BE2C (cell line): ENCODE measurements at places on chromosomes 11 and 22.

DNA sequence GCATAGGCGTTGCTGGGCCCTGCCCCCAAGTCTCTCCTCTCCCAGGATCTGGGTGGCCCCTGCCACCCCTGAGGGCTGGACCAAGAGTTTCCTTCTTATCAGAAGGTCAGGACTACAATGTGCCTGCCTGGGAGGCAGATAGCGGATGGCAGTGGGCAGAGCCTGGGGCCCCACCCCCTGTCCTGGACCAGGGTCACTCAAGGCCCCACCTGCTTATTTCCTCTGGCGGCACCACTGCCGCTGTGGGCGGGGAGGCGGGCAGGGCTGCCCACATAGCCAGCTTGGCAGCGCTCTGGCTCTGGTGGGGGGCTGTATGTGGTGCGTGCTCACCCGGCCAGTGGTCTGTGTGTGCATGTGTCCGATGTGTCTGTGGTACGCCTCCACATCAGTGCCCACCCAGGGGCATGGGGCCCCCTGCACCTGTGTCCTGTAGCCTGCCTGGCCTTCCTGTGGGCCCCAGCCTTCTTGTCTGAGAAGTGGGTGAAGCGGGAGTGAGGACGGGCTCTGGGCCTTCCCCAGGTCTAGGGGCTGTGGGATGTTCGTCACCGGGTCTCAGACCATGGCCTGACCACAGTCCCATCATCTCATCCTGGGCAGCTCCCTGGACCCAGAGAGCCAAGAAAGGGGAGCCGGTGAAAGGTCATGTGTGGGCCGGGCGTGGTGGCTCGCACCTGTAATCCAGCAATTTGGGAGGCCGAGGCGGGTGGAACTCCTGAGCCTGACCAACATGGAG is 3.0 kb downstream of the GAS2L1 start:
- no peak for DNase-seq

DNA sequence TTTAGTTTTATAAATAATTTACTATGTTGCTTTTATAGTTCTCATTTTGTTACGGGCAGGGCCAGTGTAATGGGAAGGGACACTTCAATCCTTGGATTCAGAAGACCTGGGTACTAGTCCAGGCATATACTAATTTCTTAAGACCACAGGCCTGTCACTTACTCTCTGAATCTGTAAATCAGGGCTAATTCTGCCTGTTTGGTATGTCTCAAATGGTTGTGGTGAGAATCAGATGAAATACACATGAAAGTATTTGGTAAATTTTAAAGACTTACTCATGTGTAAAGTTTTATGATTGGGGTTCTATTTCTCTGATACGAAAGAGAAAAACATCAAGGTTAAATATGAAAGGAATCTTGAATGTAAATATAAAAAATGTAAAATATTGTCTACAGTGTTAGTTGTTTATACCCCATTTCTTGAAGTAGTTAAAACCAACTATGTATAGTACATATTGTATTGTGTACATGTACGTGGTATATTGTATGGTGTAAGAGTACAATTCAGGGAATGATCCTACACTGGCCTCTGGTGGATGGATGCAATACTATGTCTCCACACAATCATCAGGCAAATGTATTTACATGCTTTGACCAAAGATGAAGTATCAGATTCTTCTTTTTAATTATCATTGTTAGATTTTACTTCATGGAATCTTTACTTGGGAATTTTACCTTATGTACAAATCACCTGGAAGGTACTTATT is 24.5 kb upstream of the RAG2 start:
- peak; percentile 30 for DNase-seq

GRCh38 chr22:30115705-30116104 is 35.4 kb downstream of the HORMAD2 start:
- no peak for DNase-seq

DNA sequence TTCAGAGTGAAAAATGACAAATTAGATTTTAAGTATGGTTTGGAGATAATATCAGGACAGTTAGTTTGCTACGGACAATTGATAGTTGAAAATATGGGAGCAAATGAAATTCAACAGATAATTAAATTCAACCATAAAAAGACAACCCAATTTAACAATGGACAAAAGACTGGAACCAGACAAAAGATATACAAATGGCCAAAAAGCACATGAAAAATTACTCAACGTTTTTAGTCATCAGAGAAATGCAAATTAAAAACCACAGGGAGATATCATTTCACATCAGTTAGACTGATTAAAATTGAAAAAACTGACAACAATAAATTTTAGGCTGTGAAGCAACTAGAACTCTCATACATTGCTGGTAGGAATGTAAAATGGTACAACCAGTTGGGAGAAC is 27.2 kb downstream of the SIK2 start:
- no peak for DNase-seq

DNA sequence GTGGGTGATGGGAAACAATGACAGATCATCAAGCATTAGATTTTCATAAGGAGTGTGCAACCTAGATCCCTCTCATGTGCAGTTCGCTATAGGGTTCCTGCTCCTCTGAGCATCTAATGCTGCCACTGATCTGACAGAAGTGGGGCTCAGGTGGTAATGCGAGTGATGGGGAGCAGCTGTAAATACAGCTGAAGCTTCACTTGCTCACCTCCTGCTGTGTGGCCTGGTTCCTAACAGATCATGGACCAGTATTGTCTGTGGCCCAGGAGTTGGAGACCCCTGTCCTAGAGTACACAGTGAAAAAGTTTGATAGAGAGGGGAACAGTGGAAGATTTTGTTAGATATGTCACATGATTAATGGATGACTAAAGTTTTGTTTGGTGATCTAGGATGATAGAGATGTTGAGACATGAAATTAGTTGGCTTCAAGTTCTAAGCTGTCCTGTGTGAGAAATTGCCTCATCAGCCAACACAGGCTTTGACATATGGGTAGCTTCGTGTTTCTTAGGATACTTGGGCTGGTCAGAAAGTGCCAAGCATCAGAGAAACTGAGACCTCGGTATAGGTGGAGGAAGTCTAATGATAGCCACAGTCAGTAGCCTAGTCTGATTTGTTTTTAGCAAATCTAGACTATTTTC is 47.4 kb downstream of the ARHGEF12 start:
- no peak for DNase-seq

GRCh38 chr22:23743303-23743705 is 7.6 kb downstream of the ZNF70 start:
- DNase-seq, result no peak

DNA sequence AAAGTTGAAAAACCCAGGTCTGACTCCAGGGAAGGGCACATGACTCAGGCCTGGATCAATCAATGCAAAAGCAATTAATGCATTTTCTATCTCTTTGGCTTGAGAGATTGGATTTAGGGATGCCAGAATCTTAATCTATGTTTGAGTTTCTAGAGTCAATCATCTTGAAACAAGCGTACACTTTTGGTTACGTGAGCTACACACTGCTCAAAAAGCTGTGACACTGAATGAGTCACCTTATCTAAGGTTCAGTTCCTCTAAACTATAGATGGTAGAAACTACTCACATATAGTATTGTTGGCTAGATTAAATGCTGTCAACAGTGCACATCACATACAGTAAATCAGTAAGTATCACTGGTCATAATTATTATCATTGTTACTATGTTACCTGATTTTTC is 24.2 kb downstream of the MRE11 start:
- DNase-seq, result no peak

- DNase-seq, result no peak
Measured at GRCh38 chr11:34198523-34198922, 93.1 kb downstream of the NAT10 start.

DNA sequence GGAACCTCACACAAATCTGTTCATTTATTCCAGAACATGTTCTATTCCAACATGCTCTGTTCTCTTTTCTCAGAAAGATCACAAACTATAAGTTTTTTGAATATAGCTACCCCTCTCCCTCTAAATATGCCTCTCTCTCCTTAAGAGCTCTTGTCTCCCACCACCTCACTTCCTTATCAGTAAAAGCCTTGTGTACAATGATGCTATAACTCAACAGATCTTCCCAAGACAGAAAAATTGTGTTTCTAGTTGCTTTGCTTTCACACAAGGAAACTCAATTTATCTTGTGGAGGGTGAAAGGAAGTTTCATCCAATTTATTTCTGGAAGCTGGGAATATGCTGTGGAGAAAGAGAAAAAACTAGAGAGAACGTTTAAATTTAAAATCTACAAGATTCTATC is 64.4 kb downstream of the FAM76B start:
- DNase-seq, result no peak

GRCh38 chr11:126307706-126308105 is 3.8 kb downstream of the DCPS start:
- peak; percentile 60 for DNase-seq

DNA sequence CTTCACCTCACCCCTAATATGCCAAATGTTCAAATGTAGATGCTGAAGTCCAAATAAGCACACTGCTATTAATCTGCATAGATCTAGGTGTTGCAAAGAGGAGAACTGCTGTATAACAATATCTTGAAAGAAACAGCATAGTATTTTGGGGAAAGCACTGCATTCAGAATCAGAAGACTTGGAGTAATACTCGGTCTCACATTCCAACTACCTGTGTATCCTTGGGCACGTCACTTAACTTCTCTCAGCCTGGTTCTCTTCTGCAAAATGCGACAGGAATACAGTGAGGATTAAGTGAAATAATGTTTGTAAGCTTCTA is 332 bp upstream of the HMGXB4 start:
- DNase-seq, result no peak

- no peak for DNase-seq
Measured at GRCh38 chr11:17807034-17807433, 72.5 kb downstream of the KCNC1 start.

DNA sequence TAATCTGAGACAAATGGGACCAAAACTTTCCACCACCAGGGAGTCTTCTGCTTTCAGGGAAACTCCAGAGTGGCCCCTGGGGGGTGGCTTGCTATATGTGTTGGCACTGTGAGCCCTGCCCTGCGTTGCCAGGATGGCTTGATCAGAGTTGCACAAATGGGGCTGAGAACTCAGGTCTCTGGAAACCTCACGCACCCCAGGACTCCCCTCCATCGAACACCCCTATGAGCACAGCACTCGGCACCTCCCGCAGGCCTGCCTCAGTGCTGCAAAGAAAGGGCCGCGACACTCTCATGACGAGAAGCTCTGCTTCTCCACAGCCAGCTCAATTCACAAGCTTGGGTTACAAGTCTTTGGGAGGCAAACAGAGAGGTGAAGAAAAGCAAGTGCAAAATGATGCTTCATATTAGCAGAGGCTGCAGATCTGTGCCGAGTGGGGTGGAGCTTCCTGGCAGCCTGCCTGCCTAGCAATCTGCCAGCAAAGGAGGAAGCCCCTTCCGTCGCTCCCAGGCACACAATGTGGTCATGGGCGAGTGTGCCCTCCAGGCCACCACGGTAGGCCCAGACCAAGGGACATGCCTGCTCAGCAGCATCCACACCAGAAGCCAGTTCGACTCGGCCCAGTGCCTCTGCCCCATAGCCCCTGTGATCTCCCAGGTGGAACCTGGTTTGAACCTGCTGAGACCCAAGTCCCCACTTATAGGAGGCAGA is 55.7 kb downstream of the MYH9 start:
- peak; percentile 83 for DNase-seq

- peak; percentile 80 for DNase-seq
Measured at GRCh38 chr11:69055598-69056516, 7.1 kb downstream of the TPCN2 start.

DNA sequence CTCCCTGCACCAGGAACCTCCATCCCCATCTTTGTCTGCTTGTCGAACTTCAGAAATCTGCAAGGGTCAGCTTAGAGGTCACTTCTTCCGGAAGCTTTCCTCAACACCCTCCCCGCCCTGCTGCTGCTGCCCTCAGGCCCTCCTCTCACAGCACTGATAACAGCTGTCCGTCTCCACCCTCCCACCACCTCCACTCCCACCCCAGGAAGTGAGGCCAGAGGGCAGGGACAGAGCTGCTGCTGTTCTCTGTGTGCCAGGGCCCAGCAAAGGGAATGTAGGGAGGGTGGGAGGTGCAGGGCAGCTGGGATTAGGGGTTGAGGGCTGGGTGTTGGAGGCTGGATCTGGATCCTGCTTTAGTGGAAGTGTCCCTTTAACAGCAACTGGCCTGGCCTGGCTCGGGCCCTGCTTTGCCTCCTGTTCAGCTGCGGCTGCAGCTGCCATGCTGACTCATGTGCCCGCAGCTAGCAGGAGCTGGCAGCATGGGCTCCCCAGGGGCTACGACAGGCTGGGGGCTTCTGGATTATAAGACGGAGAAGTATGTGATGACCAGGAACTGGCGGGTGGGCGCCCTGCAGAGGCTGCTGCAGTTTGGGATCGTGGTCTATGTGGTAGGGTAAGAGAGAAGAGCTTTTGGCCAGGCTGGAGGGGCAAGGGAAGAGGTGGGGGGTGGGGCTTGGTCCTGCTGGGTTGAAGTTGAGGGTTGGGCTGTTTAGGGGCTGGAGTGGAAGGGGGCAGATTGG is at the start of gene P2RX6:
P2RX6 (plus strand) TSS at position 440 of the 740 bp plus-strand sequence; CDS start at position 450, 10 bp downstream.
- DNase-seq, result peak; percentile 89

DNA sequence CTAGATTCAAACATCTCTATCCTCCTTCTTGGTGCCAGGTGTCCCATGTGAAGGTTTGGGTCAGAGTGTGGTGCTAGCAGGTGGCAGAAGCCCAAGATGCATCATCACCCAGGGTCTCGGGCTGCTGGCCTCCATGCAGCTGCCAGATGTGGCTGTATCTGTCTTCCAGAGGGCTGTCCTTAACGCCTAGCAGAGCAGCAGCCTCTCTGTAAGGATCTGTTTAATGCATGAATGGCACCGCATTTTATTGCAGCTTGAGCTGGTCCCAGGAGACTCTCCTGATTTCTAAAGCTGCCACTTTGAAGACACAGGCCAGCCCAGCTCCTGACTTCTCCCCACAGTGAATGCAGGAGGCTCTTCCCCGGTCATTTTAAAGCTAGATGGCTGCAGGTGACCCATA is 26.3 kb downstream of the SLC1A2 start:
- DNase-seq, result peak; percentile 29

DNA sequence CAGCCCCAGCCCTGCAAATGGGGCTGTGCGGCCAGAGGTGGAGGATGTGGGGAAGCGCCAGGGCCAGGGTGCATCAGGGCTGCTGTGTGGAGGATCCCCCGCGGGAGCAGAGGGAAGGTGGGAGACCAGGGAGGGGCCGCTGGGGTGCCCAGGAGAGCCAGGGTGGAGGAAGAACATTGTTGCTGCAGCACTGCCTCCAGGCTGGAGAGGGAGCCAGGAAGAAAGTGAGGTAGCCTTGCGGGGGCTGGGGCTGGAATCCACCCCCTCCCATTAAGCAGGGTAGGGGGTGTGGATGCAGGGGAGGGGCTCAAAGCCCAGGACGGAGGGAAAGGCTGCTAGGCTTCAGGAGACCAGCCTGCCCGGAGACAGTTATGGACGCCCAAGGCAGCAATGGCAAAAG is 15.0 kb downstream of the CABP7 start:
- DNase-seq, result no peak

DNA sequence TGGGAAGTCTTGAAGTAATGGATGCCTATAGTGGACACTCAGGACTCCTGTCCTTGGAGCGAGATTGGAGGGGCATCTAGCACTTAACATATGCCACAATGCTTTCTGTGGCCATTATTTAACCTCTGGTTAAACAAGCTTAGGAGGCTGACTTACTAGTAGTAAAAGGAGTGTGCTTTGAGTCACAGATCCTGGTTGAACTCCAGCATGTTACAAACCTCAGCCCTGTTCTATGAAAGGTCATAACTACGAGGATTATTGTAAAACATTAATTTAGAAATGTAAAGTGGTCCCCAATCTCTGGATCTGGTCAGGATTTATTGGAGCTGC is 1.1 kb upstream of the LBHD1 start:
- DNase-seq, result no peak

- no peak for DNase-seq
Measured at GRCh38 chr22:50586416-50586815, 3.8 kb upstream of the CHKB start.

- DNase-seq, result no peak
Measured at GRCh38 chr22:41909310-41910049, 5.4 kb downstream of the SHISA8 start.
